Activated CD4-positive, alpha-beta T cell treated with anti-CD3 and anti-CD28 coated beads, Interleukin-2, amount 50 U/mL, for 24 hours (primary cell): ENCODE measurements at places on chromosomes 12 and 14.

DNA sequence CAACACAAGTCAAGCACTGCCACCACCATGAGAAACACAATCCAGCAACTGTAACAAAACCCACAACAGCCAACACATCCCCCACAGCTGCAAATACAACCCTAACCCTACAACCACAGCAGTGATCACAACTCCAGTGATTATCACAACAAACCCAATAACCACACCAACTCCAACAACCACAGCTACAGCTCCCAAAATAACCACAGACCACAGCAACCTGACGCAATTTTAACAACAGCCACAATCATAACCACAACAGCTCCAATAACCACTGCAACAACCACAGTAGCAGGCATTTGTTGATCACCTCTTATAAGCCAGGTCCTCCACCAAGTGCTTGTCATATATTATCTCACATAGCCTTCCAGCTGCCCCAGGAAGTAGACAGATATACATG, 42.2 kb upstream of the FAM181A start:
- DNase-seq: no peak

DNA sequence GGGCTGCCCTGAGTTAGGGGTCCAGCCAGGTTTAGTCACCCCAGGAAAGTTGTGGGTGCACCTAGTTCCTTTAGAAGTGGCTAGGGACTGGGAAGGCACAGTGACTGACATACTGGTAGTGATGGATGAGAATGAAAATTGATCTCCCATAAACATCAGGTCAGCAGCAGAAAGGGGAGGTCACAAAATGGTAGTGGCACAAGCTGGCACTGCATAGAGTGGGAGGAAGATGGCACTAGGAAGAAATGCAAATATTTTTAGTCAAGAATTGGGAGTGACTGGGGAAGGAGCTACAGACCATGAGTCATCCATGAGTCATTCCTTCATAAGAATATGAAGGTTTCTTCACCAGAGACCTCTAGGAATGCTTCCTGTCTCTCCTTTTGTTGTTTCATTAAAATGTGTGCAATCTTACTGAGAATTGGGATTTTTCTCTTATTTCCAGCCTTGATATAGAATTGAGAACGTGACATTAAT, 198.3 kb upstream of the AMIGO2 start:
- no peak for DNase-seq

- no peak for DNase-seq
These were observed 53.0 kb upstream of the PRMT8 start for GRCh38 chr12:3437986-3438385.

GRCh38 chr14:59570122-59570521, 6.5 kb downstream of the CCDC175 start:
- DNase-seq: no peak

- no peak for DNase-seq
These were observed 101.6 kb downstream of the BRMS1L start for GRCh38 chr14:35927727-35928126.

DNA sequence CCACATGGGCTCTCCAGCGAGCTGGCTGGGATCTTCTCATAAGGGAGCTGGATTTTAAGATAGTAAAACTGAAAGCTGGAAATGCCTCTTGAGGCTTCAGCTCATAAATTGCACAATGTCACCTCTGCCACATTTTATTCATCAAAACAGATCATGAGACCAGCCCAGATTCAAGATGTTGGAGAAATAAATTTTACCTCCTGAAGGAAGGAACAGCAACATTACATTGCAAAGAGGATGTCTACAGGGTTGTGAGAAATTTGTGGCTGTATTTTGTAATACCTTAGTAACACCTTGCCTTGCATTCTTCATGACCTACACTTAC, 43.1 kb upstream of the KRR1 start:
- no peak for DNase-seq

- DNase-seq: no peak
These were observed 428.8 kb downstream of the ZFP36L1 start for GRCh38 chr14:68363843-68364767.

GRCh38 chr12:113854385-113855142, 111.6 kb downstream of the RBM19 start:
- DNase-seq: no peak

- DNase-seq: no peak
These were observed 1.2 kb downstream of the VSIG10 start for GRCh38 chr12:118102609-118103008.

- DNase-seq: no peak
These were observed 553.7 kb upstream of the LMO3 start for GRCh38 chr12:17159506-17160300.

DNA sequence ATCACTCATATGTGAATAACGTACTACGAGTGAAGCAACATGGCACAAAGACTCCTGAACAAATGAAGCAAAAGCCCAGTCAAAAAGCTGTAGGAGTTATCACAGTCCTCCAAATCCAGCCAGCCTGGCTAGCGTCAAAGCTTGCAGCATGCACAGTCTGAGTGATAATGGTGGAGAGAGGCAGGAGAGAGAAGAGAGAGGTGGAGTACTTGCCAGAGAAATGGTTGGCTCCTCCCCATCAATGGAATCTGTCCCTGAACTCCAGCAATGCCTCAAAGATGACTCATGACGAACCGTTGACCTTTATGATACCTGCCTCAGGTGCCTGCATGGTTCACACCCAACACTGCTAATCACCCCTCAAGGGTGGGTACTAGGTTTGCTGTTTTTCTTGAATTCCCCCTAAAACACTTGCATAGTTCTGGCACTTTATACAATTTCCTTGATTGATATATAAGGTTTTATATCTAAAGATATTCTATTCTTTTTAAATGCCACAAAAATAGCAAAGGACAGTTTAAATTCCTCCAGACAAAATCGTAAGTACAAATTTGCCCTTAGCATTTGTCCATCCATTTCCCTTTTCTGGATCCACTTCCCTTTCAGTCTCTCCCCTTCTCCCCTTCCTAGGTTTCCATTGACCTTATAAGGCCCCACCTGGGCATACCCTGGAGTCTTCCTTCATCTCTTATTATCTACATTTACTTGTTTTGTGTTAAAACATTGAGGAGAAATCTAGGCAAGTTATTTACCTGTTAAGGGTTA, 10.2 kb downstream of the ARHGDIB start:
- no peak for DNase-seq

DNA sequence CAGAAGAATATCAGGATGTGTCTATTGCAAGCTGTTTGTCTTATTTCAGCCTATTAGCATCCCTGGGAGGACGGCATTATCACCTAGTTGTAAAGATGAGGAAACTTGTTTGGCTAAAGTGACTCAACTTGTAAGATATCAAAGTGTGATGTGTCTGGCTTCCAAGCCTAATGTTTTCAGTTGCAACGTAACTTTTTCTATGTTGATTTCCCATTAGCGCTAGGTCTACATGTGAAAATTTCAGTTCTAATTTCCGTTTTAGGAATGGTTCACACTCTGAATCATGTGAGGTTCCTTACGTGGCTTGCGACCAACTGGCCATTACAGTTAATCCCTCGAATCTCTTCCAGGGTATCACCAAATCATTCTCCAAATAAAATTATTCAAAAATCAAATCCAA, 58.0 kb downstream of the LLPH start:
- no peak for DNase-seq

DNA sequence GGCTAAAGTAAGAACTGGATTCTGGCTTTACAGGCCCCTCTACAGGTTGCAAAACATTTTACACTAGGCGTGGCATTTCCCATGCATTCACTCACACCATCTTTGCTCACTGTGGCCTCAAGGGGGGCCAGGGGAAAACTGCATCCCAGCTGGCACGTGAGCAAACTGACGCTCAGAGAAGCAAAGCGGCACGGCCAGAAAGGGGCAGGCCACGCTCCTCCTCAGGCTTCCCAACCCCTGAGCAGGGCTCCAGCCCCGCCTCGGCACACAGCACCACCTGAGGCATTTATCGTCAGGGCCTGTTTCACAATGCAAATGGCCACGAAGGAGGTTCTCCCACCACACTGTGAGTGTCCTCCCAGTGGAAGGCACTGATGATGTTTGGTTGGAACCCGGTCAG, 90.8 kb downstream of the BCL11B start:
- DNase-seq: no peak

DNA sequence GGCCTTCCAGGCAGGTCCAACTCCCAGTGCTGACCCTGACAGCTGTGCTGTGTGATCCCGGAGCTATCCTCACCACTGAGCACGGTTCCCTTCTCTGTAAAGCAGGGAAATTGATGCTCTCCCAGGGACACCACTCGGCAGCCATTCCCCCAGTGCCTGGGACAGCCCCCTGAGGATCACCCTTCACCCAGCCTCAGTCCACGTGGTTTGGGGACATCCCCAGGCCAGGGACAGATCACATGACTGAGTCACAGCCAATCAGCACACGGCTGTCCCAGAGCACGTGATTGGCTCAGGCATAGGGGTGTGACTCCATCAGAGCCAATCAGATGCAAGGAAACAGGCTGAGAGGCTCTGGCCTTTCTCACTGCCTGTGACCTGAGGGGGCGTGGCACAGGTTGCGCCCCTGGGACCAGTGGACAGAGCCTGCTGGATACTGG, 68.8 kb upstream of the SFSWAP start:
- DNase-seq: no peak

- DNase-seq: no peak
These were observed 1257.6 kb downstream of the SLC16A7 start for GRCh38 chr12:60853407-60853806.

DNA sequence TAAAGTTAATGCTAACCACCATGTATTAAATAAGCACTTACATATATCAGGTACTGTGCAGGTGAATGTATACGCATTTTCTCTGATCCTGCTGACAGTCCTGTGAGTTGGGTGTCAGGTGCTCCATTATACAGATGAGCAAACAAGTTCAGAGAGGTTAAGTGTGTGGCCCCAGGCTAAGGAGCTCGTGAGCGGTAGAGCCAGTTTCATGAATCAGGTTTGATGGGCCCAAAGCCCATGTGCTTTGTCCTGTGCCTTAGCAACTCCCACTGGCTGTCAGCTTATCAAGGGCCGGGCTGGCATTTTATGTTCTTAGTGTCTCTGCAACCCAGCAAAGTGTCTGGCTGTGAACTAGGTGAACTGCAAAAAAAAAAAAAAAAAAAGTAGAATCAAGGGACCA, 701.2 kb upstream of the TBX3 start:
- no peak for DNase-seq

DNA sequence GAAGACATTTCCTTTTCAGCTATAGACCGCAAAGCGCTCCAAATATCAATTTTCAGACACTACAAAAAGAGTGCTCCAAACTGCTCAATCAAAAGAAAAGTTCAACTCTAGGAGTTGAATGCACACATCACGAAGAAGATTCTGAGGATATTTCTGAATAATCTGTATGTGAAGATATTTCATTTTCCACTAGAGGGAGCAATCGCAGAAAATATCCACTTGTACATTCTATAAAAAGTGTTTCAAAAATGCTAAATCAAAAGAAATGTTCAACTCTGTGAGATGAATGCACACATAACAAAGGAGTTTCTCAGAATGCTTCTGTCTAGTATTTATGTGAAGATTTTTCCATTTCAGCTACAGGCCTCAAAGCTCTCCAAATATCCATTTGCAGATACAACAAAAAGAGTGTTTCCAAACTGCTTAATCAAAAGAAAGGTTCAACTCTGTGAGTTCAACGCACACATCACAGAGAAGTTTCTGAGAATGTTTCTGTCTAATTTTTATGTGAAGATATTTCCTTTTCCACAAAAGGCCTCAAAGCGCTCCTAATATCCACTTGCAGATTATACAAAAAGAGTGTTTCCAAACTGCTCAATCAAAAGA, 643.8 kb upstream of the ALG10B start:
- DNase-seq: no peak

- DNase-seq: no peak
These were observed 139.4 kb upstream of the FRMD6 start for GRCh38 chr14:51512316-51512715.

DNA sequence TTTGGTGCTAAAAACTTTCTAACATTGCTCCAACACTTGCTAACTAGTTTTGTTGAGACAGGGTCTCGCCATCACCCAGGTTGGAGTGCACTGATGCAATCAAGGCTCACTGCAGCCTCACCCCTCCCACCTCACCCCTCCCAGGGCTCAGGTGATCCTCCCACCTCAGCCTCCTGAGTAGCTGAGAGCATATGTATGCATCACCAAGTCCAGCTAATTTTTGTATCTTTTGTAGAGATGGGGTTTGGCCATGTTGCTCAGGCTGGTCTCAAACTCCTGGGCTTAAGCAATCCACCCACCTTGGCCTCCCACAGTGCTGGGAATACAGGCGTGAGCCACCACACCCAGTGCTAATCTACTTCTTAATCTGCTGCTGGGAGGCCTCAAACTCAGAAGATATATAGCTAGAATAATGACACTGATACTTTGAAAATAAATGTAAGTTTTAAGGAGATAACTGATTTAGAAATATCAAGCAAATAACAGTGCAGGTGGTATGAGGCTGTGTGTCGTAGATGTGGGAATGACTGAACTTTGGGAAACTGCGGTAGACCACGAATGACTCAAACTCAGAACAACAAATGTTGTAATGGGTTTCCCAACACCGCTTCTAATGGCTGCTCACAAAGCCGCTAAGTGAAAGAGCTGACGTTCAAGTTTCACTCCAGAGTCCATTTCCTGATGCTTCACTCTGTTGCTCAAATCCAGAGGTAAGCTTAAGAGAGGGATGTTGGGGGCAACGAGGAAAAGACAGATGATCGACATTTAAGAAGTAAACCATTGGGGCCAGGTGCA, 10.0 kb downstream of the TMCC3 start:
- peak; percentile 37 for DNase-seq

- DNase-seq: no peak
These were observed 52.1 kb downstream of the HSPB8 start for GRCh38 chr12:119230807-119231206.

DNA sequence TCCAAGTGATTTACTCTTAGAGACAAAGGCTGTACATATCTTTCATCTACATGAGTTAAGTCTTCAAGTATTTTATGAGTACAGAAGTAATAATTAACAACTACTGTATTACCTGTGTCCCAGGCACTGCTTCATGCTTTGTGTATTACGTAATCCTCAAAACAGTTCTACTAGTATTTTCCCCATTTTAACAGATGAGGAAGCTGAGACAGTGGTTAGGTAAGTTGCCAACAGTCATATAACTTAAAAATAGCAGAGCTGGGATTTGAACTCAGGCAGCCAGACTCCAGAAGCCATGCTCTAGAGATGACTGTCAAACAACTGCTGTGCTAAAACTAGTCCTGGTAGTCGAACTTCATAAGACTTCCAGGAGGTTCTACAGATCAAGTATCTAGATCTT, 10.7 kb downstream of the TRMT5 start:
- DNase-seq: no peak

- no peak for DNase-seq
These were observed at the start of gene KRT72 for GRCh38 chr12:52600941-52601481. Gene KRT72 (minus strand): TSS chr12:52601463. CDS start chr12:52601452, 11 bp downstream.

- no peak for DNase-seq
These were observed 186.1 kb upstream of the EEA1 start for GRCh38 chr12:93115198-93115601.

GRCh38 chr12:52211716-52212585, 20.1 kb upstream of the KRT80 start:
- no peak for DNase-seq

DNA sequence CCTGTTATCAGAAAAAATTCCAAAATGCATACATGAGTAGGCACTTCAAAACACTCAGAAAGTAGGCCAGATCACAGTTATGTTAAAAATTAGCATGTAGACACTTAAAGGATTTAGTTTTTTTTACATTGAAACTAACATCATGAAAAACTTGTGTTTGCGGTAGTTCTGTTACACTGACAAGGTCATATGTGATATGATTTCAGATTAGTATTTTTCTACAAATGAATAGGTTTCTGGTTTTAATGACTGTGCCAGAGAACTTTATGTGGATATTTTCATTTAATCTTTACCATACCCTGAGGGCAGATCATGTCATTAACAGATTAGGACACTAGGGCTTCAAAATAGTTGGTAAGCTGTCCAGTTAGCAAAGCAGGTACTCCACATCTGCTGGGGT, 20.7 kb downstream of the YARS2 start:
- no peak for DNase-seq

GRCh38 chr12:98745578-98746391, 100.7 kb downstream of the APAF1 start:
- DNase-seq: no peak
